ENCODE measurements at places on chromosomes 4 and X. TPM values are rescaled to one million over a fixed set of nuclear protein-coding genes. Genes with fewer than 3 reads are reported as not detected.

Gene TMEM35A
- not detected for total RNA-seq

Gene POU3F4
- total RNA-seq = not detected

Gene TLR3
- total RNA-seq = 0.10 TPM

- peak; percentile 91 for DNase-seq
Measured at GRCh38 chr4:102760645-102761295, at the start of gene MANBA. Gene MANBA (minus strand): TSS chr4:102760968. CDS start chr4:102760894, 74 bp downstream.

DNA sequence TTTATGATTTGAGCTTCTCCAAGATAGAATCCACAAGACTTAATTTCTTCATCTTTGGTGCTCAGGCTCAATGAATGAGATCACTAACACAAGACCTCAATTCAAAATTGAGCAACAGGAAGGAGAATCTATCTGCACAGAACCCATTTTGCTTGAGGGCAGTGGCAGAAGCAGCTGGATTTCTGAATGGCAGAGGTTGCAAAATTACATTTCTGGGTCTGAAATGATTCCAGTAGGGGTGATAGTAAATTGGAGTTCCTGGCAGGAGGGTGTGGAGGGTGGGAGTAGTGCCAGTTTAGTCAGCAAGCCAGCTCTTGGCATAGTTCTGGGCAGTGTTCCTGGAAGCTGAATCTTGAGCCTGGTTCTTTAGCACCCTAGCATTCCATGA is 281.1 kb downstream of the SLC7A11 start:
- DNase-seq = no peak

DNA sequence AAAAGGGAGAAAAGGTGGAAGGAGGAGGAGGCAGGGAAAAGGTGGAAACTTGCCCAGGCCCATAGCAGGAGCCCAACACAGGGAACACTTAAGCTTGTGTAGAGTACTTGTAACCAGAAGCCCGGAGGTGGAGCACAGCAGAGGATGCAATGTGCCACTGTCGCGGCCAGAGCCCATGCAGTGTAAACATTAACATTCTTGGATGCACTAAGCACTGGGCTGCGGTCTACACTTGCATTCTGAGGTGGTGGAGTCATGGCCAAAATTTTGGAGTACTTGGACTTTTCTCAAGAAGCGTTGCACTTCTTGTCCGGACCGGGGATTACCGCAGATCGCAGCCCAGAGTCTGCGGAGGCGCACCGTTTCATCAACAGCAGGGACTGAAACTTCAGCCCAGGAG is 4.5 kb upstream of the RHOXF1 start:
- no peak for DNase-seq

DNA sequence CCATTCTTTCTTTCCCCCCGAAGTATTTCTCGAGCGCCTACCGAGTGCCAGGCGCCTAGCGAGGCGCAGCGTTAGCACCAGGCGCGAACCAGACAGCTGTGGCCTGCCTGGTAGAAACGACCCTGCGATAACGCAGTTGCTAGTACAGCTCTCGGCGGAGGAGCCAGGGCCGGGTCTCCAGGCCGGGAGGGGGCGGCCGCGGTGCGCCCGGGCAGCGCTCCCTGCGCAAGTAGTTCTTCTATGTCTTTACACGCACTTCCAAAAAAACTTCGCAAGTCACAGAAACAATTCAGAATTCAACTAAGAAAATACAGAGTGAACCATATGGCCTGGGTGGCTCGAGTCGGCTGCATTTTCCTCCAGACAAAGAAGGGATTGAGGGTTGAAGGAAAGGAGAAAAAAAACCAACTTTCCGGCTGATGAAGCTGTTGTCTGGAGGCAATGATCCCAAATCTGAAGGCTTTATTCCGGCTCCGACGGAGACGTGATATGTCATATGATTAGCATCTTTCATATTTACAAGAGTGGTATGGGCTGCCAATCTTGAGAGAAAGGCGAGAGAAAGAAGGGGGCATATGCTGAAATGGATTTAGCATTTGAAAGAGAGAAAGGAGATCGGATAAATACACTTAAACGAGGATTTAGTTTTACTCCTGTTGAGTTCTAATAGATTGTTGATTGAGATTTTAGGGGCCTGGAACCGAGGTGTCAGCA is 7.2 kb upstream of the NEUROG2 start:
- DNase-seq = peak; percentile 64

DNA sequence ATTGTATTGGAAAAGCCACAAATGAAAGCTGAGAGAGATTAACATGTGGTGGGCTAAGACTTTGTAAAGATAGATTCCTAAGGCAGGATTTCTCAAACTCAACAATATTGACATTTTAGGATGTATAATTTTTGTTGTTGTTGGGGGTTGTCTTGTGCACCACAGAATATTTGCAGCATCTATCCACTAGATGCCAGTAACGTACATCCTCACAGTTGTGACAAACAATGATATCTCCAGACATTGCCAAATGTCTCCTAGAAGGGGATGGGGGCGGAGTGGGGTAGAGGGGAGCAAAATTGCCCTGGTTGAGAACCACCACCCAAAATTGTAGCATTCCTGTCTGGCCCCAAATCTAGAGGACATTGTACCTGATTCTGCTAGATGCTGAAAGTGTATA is 14.7 kb upstream of the CBR4 start:
- DNase-seq = no peak

DNA sequence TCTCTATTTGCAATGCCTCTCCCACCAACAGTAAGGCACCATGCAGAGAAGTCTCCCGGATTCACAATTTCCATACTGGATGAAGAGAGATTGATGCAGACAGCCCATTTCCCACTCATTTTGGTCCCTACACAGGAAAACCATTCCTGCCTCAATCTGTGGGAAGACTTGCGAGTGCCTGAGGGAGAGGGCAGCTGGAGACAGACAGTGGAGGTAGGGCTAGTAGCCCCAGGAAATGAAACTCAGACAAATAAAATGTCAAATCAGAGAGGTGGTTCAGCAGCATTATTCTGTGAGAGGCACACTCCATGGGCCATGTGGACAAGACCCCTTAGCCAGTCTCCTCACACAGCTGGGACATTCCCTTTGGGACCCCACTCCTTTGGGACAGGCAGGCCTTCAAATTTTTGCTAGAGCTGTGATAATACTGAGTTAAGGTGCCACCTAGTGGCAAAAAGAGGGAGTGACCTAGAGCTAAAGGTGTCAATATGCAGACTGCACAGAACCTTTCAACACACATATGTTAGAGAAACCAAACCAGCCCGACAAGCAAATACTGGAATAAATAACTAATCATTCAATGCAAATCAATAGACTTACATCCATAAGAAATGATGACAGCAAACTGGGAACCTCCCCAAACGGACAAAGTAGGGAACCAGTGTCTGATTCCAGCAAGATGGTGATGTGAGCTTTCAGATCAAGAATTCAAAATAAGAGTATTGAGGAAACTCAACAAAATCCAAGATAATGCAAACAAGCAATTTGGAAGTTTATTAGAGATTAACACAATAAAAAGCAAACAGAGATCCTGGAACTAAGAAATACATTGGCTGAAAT is 1865.3 kb upstream of the AGA start:
- DNase-seq = no peak

- no peak for DNase-seq
Measured at GRCh38 chrX:10783451-10783995, 163.1 kb upstream of the MID1 start.

GRCh38 chrX:71321731-71322130 is 20.2 kb downstream of the ITGB1BP2 start:
- DNase-seq = no peak

GRCh38 chrX:2176733-2177132 is 324.0 kb downstream of the DHRSX start:
- DNase-seq = no peak
